Vagina (tissue), 2 donors: ENCODE measurements at places on chromosomes 6 and 20.

DNA sequence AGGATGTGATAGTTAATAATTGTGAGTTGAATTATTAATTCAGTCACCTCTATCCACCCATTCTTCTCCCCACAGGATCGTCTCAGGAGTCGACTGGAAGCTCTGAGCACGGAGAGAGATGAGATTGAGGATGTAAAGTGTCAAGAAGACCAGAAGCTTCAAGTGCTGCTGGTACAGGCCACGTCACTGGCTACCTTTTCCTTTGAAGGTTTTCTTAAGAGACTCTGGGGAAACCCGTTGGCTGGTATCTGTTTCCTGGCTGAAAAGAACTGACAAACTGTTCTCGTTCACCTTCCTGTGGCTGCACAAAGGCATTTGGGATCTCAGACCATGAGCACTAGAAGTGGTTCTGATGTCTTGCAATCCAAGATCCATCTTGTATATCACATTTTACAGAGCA is 3.8 kb downstream of the TRIM15 start:
- no peak overlapping the region for H3K4me3 ChIP-seq
- H3K27me3 ChIP-seq, result peaks cover 8% of the 10 kb centered on the region
- no peak for DNase-seq

GRCh38 chr6:107460083-107460631 is 793 bp upstream of the PDSS2 start:
- no peak for DNase-seq
- H3K27me3 ChIP-seq, result no peaks in the 10 kb centered on the region
- H3K27ac ChIP-seq, result peak overlapping the region; percentile 81
- H3K4me3 ChIP-seq, result peak overlapping the region; percentile 88
- peaks cover 18% of the 10 kb centered on the region for H3K4me1 ChIP-seq

DNA sequence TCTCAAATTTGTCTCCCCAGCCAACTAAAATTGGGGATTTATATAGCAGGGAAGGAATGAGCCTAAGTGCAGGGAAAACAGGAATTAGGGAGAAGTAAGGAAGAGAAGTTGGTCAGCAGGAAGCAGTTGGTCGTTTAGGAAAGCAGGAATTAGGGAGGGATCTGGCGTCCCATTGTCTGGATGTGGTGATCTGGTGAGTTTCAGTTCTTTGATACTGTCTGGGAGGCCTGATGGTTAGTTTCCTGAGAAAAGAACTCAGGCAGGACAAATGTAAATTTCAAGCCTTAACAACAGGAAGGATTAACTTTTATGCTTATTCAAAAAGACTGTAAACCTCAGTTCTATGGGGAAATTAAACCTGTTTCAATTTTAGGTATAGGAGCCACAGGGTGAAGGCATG is 116.2 kb upstream of the PRL start:
- H3K27me3 ChIP-seq, result no peaks in the 10 kb centered on the region
- H3K4me3 ChIP-seq, result no peak overlapping the region
- DNase-seq, result no peak

GRCh38 chr6:105595829-105596228 is 192.9 kb upstream of the PREP start:
- H3K36me3 ChIP-seq, result no peaks in the 10 kb centered on the region
- H3K4me3 ChIP-seq, result no peak overlapping the region
- H3K27me3 ChIP-seq, result no peaks in the 10 kb centered on the region
- peaks cover 45% of the 10 kb centered on the region for H3K4me1 ChIP-seq

GRCh38 chr6:22966691-22967422 is 397.5 kb downstream of the HDGFL1 start:
- H3K36me3 ChIP-seq, result no peaks in the 10 kb centered on the region
- H3K27me3 ChIP-seq, result no peaks in the 10 kb centered on the region
- DNase-seq, result no peak
- no peaks in the 10 kb centered on the region for H3K4me1 ChIP-seq
- no peak overlapping the region for H3K27ac ChIP-seq

DNA sequence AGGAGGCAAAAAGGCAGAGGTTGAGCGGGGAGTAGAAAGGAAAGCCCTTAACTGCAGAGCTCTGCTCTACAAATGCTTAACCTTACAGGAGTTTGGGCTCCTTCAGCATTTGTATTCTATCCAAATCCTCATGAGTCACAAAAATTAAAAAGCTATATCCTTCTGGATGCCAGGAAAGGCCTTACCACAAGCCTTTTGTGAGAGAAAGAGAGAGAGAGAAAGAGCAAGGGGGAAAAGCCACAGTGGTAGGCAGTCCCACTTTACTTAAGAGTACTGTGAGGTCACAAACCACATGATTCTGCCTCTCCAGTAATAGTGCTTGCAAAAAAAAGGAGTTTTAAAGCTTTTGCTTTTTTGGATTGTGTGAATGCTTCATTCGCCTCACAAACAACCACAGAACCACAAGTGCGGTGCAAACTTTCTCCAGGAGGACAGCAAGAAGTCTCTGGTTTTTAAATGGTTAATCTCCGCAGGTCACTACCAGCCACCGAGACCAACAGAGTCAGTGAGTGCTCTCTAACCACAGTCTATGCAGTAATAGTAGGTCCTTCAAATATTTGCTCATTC is at the start of gene RUNX2:
RUNX2 (plus strand) TSS at position 375 of the 567 bp plus-strand sequence. CDS start 397 bp downstream, outside the sequence.
- no peaks in the 10 kb centered on the region for H3K27me3 ChIP-seq
- DNase-seq, result no peak
- no peaks in the 10 kb centered on the region for H3K36me3 ChIP-seq
- no peak within 1 kb of the TSS for H3K27ac ChIP-seq
- H3K4me1 ChIP-seq, result peaks cover 9% of the 10 kb centered on the region

DNA sequence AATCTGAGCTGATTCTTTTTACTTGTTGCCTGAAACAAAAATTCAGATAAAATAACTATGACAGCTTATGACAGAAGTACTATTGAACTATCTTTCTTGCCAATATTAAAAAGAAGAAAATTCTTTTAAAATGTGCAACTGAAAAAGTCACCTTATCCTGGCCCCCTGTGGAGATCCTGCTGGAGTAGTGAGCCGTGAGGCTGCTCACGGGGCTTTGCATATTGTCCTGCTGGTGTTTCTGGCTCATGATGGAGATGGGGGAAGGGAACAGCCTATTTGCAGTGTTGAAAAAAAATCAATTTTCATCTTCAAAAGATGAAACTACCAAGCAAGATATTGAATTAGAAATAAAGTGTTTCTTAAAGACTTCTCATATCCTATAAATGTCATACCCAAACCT is 216.0 kb downstream of the SAMD5 start:
- H3K27ac ChIP-seq, result no peak overlapping the region
- H3K27me3 ChIP-seq, result no peaks in the 10 kb centered on the region
- H3K4me1 ChIP-seq, result no peaks in the 10 kb centered on the region
- DNase-seq, result no peak

DNA sequence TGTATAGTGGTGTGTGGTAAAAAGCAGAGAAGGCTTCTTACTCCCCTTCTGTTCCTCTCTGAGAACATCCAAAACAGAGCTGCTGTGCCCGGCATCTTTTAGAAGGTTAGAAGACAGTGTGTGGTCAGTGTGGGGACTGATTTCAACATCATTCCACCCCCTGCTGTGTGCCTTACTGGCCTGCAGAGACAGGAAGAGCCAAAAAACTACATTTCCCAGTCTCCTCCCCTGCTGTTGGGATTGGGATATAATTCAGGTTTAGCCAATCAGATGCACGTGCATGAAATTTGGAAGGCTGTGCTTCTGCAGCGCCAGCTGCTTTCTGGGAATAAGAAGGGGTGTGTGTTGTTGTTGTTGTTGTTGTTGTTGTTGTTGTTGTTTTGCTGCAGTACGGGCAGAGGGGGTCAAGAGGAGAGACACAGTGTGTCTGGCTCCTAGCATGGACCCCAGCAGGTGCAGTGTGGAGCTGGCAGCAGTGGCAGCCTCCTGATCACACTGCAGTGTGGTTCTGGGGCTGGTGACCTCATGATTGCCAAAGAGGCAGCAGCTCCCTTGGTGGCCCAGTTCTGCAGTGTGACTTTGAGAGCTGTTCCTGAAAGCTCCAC is 74.7 kb downstream of the MRPL14 start:
- H3K4me3 ChIP-seq, result no peak overlapping the region
- peak overlapping the region; percentile 79 for H3K27ac ChIP-seq
- no peaks in the 10 kb centered on the region for H3K36me3 ChIP-seq

GRCh38 chr6:63730311-63730710 is 94.7 kb downstream of the PHF3 start:
- H3K36me3 ChIP-seq, result no peaks in the 10 kb centered on the region
- no peak overlapping the region for H3K4me3 ChIP-seq
- no peaks in the 10 kb centered on the region for H3K4me1 ChIP-seq
- H3K27me3 ChIP-seq, result no peaks in the 10 kb centered on the region
- DNase-seq, result no peak

GRCh38 chr6:37454420-37455140 is 21.6 kb downstream of the CMTR1 start:
- no peak overlapping the region for H3K27ac ChIP-seq
- H3K36me3 ChIP-seq, result no peaks in the 10 kb centered on the region
- H3K4me1 ChIP-seq, result no peaks in the 10 kb centered on the region
- no peak overlapping the region for H3K4me3 ChIP-seq
- no peak for DNase-seq

GRCh38 chr6:162435071-162435470 is 292.5 kb downstream of the PRKN start:
- H3K4me3 ChIP-seq, result no peak overlapping the region
- no peaks in the 10 kb centered on the region for H3K36me3 ChIP-seq
- no peaks in the 10 kb centered on the region for H3K27me3 ChIP-seq
- no peak for DNase-seq

GRCh38 chr20:37396416-37397075 is 50.6 kb downstream of the SRC start:
- no peak for DNase-seq
- H3K4me1 ChIP-seq, result peaks cover 15% of the 10 kb centered on the region
- no peak overlapping the region for H3K27ac ChIP-seq
- no peaks in the 10 kb centered on the region for H3K27me3 ChIP-seq
- H3K36me3 ChIP-seq, result no peaks in the 10 kb centered on the region

- H3K4me1 ChIP-seq, result no peaks in the 10 kb centered on the region
- no peaks in the 10 kb centered on the region for H3K36me3 ChIP-seq
- no peaks in the 10 kb centered on the region for H3K27me3 ChIP-seq
- no peak overlapping the region for H3K4me3 ChIP-seq
- no peak for DNase-seq
- no peak overlapping the region for H3K27ac ChIP-seq
Observed at GRCh38 chr20:19508449-19508848, 249.6 kb upstream of the RIN2 start.

GRCh38 chr6:49905296-49905695 is 39.0 kb upstream of the CRISP1 start:
- H3K4me3 ChIP-seq, result no peak overlapping the region
- no peak for DNase-seq
- H3K4me1 ChIP-seq, result no peaks in the 10 kb centered on the region
- H3K27me3 ChIP-seq, result no peaks in the 10 kb centered on the region
- no peaks in the 10 kb centered on the region for H3K36me3 ChIP-seq

GRCh38 chr6:45759472-45759810 is 256.2 kb downstream of the CLIC5 start:
- H3K4me1 ChIP-seq, result no peaks in the 10 kb centered on the region
- H3K4me3 ChIP-seq, result no peak overlapping the region
- no peaks in the 10 kb centered on the region for H3K27me3 ChIP-seq
- no peak for DNase-seq
- H3K36me3 ChIP-seq, result no peaks in the 10 kb centered on the region
